ENCODE measurements at places on chromosomes 5 and 9.
A peak's percentile ranks its signal among the peaks of the same experiment; 100 is the strongest.

GRCh38 chr5:147112899-147113298, 121.9 kb upstream of the STK32A start:
- no peak for DNase-seq

DNA sequence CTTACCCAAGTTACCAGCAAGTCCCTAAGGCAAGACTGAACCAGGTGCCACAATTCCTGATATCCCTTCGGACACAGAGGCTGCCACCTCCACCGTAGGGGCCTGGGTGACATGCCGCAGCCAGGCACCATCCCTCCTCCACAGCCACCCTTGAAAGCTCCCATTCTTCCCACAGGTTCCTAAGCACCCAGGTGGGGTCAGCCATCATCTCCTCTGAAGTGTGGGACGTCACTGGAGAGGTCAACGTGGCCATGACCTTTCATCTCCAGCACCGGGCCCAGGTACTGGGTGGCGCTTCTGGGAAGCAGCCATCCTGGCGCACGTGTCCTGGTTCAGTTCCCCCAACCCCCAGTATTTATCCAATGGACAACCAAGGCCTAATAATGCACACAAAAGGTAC, 8.2 kb downstream of the ADGRD2 start:
- no peak for DNase-seq

GRCh38 chr9:124708633-124709291, 62.3 kb downstream of the NR6A1 start:
- DNase-seq, result no peak

DNA sequence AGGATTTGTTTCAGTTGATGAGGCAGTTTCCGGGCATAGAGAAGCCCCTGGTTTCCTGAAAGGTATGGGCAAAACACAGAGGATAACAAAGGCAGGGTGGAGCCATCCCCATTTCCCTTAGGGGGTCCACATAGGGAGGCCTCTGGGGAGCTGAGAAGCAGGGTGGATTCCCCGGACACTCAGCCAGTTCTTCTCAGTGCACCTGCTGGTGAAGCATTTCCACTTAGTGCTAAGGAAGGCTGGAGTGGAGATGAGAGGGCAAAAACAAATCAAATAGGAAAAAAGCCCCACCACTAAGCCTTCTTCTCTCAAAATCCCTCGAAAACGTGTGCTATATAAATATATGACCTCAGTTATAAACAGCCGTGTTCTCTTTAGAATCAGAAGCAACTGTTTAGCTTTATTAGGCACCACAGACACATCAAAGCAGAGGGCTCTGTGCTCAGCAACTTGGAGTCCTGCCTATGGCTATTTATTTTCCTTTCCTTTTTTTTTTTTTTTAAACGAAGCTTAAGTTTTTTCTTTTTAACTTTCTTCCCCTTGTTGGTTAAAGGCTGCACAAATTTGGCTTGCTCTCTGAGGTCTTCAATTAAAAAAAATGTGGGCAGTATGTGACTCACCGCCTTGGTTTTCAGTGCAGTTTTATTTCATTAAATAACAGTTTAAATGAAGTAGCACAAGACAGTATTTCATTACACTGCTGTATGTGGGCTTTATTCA, 67.7 kb downstream of the PRDM6 start:
- no peak for DNase-seq

DNA sequence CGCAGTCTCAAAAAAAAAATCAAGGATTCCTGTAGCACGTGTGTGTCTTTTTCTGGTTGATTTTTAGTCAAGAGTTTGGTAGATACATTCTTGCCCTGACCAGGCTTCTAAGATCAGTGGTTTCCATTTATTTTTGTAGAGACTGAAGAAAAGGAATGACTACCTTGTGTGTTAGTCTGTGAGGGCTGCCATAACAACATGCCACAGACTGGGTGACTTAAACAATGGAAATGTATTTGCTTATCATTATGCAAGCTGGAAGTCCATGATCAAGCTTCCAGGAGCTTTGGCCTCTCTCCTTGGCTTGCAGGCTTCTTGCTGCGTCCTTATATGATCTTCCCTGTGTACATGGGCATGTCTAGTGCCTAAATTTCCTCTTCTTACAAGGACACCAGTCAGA, 127.0 kb downstream of the CCDC192 start:
- DNase-seq, result no peak

DNA sequence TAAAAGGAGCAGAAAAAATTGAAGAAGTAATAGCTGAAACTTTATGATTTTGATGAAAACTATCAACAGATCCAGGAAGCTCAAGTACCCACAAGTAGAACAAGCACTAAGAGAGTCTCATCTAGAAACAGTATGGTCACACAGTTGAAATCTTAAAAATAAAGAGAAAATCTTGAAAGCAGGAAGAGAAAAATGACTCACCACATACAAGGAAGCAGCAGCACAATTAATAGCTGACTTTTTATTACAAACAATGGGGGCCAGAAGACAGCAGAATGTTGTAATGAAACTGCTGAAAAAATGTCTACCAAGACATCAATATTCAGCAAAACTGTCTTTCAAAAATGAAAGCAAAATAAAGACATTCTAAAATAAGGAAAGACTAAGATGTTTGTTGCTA, 1108.3 kb upstream of the DMAC1 start:
- DNase-seq, result no peak

DNA sequence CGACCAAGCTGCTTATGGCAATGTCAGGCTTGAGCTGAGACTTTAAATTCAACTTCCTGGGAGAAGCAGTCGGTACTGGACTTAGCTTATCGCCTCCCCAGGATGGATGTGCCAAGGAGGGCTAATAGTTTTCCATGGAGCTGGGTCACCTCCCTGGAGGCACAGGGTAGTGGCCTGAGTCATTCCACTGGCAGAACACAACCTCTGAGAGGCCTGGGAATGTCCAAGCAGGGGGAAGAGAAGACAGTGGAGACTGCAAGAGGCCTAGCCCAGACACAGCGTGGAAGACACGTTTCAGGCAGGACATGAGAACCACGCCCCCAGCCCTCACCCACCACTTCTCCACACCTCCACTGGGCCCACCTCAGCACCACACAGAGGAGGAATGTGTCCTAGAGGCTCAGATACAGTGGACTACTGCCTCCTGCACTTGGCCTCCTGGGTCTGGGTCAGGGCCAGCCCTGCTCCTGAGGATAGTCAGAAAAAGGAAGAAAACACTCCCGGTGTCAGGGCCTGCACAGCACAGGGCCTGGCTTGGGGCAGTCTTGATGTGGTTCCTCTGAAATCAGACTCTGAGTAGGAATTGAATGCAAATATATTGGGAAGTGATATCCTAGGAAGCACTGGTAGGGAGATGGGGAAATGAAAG, 171.8 kb downstream of the FSTL4 start:
- DNase-seq, result no peak

DNA sequence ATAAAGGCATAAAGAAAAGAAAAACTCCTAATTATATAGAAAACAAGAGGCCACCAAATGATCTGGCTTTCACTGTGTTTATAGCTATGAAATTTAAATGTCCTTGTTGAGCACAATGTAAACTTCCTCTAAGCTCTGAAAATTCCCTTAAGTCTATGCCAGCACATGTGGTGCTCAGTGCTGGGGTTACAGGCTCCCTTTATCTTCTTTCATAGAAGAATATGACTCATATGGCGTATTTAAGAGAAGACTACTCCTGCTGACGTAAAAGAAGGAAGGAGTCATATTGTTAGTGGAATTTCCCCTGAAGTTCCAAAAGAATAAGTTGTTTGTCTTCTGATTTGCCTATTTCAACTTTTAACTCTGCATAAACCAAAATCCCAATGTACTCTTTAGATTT, 30.4 kb downstream of the RNF145 start:
- DNase-seq, result no peak

GRCh38 chr5:175573493-175574269, 84.2 kb upstream of the HRH2 start:
- no peak for DNase-seq

GRCh38 chr5:132439521-132440089, 51.0 kb downstream of the IRF1 start:
- peak; percentile 69 for DNase-seq

DNA sequence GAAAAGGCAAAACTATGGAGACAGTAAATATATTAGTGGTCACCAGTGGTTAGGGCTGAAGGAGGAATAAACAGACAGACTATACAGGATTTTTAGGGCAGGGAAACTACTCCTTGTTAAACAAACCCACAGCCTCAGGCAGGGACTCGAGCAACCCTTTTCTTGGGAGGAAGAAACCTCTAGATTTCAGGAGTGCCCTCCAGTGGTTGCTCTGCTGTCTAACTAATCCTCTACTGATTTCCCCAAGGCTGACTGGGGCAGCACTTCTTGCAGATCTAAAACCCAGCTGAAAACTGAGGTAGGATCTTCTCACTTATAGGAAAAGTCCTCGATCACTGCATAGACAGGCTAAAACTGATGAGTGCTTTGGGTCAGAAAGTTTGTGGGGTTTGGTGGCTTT, 176.8 kb downstream of the ISOC1 start:
- no peak for DNase-seq

DNA sequence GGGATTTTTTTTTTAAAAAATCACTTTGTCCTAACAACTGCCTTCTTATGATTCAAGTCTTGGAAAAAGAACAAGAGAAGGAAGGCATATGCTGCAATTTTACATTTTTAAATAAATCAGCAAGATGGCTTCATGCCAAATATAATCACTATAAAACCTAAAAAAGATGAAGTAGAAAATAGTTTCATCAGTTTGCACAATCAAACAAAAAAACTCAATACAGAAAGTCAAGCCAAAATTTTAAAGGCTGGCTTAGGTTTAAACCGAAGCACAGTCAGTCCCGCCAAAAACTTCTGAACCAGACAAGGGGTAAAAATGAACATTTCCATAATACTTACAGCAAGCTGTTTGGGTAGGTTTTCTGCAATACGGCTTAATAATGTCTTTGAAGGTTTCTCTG, 57.3 kb downstream of the ZFR start:
- DNase-seq, result no peak
